ENCODE measurements at places on chromosomes 5 and 9. TPM values are rescaled to one million over a fixed set of nuclear protein-coding genes. Genes with fewer than 3 reads are reported as not detected.

The C9 gene
- total RNA-seq, result not detected

DNA sequence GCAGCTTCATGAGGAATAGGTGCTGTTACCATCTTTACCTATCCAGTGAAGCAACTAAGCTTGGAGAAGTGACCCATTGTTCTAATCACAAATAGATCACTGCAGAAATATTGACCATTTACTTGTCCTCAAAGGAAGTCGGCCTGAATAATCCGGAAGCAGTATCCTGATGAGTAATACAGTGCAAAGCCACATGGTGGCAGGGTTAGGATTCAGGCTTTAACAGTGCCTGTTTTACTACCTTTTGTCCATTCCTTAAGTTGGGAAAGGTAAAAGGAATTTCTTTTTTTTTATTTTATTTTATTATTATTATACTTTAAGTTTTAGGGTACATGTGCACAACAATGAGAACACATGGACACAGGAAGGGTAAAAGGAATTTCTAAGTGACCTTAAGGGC is 336.3 kb downstream of the KDM4C start:
- peak; percentile 10 for DNase-seq

GRCh38 chr9:130387398-130387797 is 57.4 kb upstream of the ASS1 start:
- DNase-seq, result no peak

GRCh38 chr5:37816883-37817282 is 23.0 kb downstream of the GDNF start:
- peak; percentile 39 for DNase-seq
